AG09309 (cell line): ENCODE measurements at places on chromosomes 2 and 18.

GRCh38 chr2:21103274-21103891 lies 20.4 kb upstream of the TDRD15 start:
- no peak for DNase-seq

DNA sequence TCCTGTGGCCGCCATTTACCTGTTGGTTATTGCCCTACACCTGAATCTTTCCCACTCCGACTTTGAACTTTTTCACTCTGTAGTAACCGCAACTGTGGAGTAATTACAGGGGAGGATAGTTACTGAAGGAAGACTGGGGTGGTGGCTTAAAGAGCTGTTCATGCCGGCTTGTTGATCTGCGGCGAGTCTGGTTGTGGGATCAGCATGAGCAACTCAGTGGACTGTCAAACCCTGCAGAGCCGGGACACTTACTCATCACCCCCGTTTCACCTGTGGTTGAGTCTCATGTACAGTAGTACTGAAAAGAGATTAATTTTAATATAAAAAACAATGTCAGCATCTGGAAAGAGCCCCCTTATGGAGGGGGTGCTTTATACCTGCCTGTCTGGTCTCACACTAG lies 2.1 kb downstream of the ASB1 start:
- DNase-seq, result no peak

GRCh38 chr2:71743995-71744675 lies 290.8 kb downstream of the DYSF start:
- DNase-seq, result no peak

DNA sequence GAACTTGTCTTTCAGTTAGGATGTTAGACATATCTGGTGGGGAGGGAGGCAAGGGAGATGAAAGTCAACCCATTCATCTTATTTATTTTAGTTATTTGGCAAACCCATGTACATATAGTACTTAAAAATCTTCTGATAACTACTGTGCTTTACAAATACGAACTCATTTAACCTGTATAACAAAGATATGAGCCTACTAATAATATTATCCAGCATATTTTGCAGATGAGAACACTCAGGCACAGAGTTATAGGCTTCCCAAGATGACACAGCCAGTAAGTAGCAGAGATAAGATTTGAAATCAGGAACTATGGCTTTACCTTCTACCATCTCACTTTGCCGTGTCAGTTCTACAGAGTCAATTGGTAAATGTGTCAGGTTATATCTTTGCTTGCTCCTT lies 262.6 kb upstream of the DOK6 start:
- DNase-seq, result no peak

GRCh38 chr18:22827741-22828140 lies 105.4 kb upstream of the RBBP8 start:
- DNase-seq, result no peak
